HT1080 (cell line): ENCODE measurements at places on chromosomes 11 and 22.

DNA sequence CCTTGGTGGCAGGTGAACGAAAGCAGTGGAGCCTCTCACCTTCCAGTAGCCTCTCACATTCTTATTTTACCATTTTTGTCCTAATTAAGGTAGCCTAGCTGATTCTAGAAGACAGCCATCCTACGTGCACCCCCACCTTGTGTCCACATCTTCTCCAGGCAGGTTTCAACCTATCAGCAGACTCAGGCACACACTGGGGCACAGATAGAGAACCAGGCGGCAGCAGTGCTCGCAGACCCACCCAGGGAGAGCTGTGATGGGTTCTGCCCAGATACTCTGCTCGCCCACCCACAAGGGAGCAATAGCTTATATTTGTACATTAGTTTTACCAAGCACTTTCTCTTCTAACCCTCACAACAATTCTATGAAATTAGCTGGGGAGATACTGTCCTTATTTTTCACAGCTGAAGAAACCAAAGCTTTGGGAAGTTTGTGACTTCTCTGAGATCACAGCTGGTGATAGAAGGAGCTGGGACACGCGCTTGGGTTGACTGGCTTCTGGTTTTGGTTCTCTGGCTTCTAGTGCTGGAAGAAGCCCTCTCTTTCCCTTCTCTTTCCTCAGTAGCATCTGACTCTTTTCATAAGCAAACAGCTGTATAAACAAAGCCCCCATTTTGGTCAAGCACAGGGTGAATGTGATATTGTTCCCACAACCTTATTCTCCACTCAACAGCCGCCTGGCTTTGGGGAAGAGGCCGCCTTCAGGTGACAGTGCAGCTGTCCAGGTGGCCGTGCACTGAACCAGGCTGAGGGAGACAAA lies 36.9 kb downstream of the PPP2R1B start:
- DNase-seq: no peak

- DNase-seq: no peak
These were observed 380 bp downstream of the C11orf96 start for GRCh38 chr11:43942662-43943371.

- no peak for DNase-seq
These were observed 1.5 kb downstream of the SLC43A1 start for GRCh38 chr11:57513911-57514537.

GRCh38 chr22:18091916-18092526 lies 14.2 kb downstream of the PEX26 start:
- DNase-seq: peak; percentile 82

- DNase-seq: no peak
These were observed 1.1 kb downstream of the PRDX5 start for GRCh38 chr11:64318766-64319761.

- DNase-seq: no peak
These were observed 33.8 kb downstream of the TP53I11 start for GRCh38 chr11:44916801-44917385.

- no peak for DNase-seq
These were observed 2.3 kb downstream of the MN1 start for GRCh38 chr22:27799015-27799826.

- DNase-seq: no peak
These were observed 62.7 kb downstream of the MYO18B start for GRCh38 chr22:25804676-25805075.

- no peak for DNase-seq
These were observed 653 bp downstream of the GRK3 start for GRCh38 chr22:25564979-25565677.

DNA sequence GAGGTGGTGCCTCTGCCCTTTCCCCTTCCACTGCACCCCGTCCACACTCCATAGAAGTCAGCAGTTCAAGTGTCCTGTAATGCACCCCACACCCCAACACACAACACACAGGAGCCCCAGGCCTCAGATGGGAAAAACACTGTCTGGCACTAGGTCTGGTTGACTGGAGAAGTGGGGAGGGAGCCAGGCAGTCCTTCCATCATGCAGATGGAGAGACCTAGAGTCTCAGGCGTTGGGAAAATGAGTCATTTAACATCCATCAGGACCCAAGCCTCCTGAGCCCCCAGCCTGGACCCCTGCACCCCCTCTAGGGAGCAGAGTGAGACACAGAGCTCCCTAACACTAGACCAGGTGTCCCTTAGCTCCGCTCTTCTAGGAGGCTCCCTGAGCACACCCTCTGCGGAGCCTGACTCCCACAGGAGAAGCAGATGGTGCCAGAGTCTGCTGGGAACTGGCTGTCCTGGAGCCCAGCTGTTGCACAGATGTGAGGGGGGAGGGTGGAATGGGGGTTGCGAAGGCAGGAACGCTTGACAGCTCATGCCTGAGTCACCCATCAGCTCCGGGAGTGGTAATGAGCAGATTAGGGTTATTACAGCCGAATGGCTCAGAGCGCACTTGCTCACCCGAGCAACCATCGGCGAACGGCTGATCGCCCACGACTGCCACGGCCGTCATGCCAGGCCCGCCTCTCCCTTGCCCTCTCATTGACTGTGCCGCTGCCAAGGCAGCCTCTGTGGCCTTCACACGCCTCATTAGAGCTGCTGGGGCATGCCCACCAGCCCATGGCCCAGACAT lies 22.1 kb upstream of the SYT7 start:
- DNase-seq: peak; percentile 80

DNA sequence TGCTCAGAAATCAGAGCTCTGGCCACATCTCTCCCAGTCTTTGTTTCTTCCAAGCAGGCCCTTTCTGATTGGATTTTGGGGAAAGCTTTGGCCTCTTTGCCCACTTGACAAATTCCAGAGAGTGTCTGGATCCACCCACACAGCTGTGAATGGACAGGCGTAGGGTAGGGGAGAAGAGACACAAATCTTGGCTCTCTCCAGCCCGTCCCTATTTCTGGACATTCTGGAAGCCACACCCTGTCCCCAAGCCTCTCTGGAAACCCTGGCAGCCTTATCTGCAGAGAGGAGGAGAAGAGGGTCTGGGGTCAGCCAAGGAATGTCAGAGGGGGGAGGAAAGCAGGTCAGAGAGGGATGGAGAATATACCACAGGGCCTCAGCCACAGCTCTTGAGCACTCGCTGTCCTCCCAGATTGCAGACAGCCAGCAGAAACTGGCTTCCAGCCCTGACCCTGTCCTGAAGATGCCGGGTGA lies 59.5 kb upstream of the WNT11 start:
- no peak for DNase-seq

DNA sequence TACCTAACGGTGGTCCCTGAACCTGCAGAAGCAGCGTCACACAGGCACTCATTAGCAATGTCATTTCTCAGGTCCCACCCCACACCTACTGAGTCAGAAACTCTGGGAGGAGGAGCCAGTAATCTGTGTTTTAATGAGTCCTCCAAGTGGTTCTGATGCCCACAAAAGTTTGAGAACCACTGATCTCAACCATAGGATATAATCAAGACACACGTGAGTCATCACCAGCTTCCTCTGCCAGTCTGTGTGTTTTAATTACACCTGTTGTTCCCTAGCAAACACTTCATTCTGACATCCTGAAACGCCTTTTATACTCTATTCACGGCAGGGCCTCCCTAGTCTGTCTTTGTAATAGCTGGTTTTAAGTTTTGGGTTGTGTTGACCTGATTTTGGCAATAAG lies 5.8 kb downstream of the TECTA start:
- DNase-seq: peak; percentile 24
